RWPE1 (cell line): ENCODE measurements at places on chromosomes 3 and 15.

GRCh38 chr3:168884353-168884903 lies 779.1 kb downstream of the MECOM start:
- DNase-seq, result peak; percentile 78

DNA sequence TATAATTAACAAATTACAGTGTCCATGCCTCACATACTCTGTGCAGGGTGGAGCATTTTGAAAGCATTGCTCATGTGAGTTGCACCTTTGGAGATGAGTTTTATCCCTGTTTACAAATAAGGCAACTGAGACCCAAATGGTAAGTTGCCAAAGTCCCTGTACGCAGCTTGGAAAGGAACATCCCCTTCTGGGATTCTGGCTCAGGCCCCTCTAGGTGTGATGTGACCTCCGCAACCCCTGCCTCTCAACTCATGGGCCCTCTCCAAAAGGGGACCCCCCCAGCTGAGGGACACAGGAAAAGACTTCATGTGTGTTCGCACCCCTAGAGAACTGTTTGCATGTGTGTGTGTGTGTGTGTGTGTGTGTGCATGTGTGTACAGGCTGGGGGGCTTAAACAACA lies 25.3 kb downstream of the PRR20G start:
- no peak for DNase-seq

DNA sequence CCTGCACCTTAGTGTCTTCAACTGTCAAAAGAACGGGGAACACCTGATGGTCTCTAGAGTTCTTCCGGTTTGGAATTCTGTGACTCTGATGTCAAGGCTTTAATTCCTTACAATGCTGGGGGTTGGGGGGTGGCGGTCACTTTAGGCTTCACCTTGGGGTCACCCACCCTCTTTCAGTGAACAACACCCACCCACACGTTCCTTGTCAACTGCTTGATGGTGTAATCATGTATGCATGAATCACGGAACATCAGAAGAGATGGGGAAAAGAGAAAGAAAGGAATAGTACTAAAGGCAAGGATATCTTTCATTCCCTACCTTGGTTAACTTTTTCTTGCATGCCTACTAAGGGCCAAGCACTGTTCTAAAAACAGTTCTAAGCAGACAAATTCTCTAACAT lies 7.3 kb upstream of the UBE2E1 start:
- no peak for DNase-seq

DNA sequence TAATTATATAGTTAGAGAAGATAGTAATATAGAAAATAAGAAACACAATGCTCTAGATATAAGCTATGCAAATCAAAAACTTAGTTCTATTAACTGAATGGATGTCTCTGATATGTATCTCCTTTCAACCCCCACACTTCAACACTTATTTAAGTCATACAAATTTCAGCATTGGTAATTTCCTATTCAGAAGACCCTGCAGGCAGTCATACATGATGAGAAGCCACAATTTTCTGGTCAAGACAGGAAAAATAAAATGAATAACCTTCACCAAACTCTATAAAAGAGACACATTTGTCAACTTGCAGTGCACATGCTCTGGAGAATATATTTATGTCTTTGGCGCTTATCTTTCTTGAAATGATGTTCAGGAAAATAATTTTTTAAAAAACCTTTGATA lies 578 bp upstream of the BCHE start:
- no peak for DNase-seq

DNA sequence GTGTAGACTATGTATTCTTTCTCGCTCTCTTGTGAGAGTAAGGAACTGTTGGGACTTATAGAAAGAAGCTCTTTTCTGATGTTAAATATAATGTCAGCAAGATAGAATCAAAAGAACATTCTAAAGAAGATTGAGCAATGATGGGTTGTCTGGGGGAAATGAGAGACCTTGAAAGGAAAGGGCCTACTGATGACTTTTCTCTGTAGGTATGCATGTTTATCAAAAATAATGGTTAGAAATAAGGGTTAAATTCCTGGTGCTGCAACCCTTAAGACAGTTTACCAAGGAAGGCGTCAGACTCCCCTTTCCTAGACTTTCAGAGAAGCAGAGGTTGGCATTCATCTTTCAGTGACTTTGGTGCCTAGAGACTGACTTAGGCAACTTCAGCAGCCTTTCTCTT lies 69.8 kb downstream of the GHSR start:
- DNase-seq, result no peak

DNA sequence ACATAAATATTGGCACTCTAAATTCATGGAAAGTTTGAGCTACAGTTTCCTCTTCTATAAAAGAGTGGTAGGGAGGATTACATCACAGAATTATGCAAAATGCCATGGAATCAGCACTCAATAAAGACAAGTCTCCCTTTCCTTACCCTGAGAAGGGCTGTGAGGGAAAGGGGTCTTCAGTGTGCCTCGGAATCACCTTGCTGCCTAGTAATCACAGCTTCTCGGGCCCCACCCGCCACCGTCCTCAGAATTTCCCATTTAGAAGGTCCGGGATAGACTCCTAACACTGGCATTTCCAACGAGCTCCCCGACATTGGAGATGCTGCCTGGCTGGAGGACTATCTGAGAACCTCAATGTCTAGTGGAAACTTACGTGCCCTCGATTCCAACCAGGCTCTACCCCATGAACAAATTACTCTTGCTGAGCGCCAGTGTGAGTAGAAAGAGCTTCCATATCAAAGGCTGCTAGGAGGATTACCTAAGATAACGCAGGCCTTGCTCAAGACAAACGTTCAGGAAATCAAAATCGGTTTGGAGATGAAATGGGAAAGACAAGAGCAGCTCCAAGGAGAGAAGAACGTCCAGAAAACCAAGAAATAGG lies 92.1 kb upstream of the CHD2 start:
- no peak for DNase-seq

- peak; percentile 40 for DNase-seq
Measured at GRCh38 chr15:78149805-78150751, 916 bp downstream of the IDH3A start.

DNA sequence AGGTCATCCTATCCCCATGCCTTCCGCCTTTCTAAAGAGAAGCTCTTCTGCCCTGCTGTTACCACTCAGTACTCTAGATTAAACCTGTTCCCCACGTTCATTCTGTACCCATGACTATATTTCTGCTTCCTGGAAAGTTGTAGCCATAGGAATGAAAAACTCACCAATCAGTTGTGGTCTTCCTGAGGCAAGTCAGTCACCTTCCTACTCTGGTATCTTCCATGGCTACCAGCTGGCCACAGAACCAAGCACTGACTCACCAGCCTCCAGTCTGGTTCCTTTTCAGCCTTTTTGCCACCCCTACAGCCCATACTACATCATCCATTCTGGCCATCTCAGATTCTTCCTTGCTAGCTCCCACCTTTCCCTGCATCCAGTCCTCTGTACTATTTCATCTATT lies 46.4 kb downstream of the TMEM44 start:
- no peak for DNase-seq

- DNase-seq, result no peak
Measured at GRCh38 chr15:98755781-98756180, 107.4 kb downstream of the IGF1R start.

GRCh38 chr15:84604826-84605553 lies 4.2 kb downstream of the ZSCAN2 start:
- no peak for DNase-seq

- DNase-seq, result peak; percentile 95
Measured at GRCh38 chr15:51864408-51865056, 35.1 kb downstream of the TMOD3 start.

- DNase-seq, result no peak
Measured at GRCh38 chr3:60073942-60074341, 1024.1 kb upstream of the CFAP20DC start.

DNA sequence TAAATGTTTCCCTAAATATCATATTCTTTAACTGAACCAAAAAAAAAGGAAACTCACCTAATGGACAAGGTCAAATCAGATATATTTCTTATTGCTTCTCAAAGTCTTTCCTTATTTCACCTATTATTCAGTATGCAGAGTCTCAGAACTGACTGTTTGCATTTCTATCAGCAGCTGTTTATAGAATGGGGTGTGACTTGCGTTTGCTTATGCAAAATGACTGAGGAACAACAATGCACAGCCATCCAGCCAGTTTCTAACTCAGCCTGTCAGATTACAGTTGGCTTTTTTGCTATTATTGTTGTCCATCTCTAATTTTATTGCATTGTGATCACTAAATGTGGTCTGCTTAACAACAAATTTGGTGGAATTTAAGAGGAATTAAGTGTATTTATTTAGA lies 40.7 kb downstream of the RAB27A start:
- DNase-seq, result no peak

DNA sequence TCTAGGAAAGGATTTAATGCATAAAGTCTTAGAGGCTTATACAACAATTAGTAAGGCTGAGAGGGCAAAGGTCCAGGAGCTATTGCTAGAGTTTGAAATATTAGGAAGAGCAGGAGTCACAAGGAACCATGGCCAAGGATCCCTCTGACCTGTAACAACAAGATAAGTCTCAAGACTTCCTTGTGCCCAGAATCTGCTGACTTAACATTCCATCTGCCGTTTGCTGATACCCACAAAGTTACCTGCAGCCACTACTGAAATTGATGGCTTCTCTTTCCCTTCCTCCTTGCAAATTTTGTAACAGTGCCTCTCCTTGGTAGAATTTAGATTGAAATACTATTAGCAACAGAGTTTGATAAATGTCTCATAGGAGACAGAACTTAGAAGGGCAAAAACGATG lies 4.7 kb upstream of the MYEF2 start:
- no peak for DNase-seq

- no peak for DNase-seq
Measured at GRCh38 chr15:60898896-60899295, 330.2 kb downstream of the RORA start.
